ENCODE measurements at places on chromosomes 1 and 21.

- DNase-seq: no peak
Observed at GRCh38 chr21:29604076-29604475, 305.4 kb downstream of the BACH1 start.

DNA sequence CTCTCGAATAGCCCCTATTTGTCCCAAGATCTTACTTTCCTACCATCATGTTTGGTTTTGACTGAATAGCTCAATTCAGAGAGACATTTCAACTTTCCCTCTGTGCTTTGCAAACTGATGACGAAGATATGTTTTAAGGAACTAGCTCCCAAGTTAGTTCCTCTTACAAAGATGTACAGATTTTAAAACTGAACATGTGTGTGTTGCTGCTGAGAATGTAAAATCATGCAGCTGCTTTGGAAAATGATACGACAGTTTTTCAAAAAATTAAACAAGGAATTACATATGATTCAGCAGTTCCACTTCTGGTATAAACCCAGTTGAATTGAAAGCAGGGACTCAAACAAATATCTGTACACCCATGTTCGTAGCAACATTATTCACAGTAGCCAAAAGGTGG, 33.6 kb downstream of the KIF26B start:
- no peak for DNase-seq

GRCh38 chr1:5917281-5917590, 75.0 kb downstream of the NPHP4 start:
- no peak for DNase-seq

GRCh38 chr1:23249787-23250454, 32.6 kb upstream of the HTR1D start:
- DNase-seq: no peak

- DNase-seq: no peak
Observed at GRCh38 chr1:21782349-21782867, 541 bp downstream of the USP48 start.

- no peak for DNase-seq
Observed at GRCh38 chr1:198937231-198938031, 298.6 kb downstream of the PTPRC start.

DNA sequence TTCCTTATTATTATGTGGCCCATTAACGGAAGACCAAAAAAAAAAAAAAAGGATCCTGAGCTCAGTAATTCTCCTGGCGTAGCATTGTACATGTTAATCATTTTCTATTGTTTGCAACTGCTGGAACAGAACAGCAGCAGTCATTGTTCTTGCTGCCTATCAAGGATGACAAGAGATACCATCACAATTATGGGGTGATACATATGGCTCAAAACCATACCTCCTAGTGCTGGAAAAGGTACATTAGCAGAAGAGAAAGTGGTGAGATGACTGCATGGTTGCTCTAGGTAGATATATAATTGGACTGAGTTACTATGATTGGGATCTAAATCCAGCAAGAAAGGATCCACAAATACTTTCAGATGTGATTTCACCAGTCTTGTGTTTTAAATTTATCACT, 13.3 kb upstream of the TLR5 start:
- DNase-seq: no peak

DNA sequence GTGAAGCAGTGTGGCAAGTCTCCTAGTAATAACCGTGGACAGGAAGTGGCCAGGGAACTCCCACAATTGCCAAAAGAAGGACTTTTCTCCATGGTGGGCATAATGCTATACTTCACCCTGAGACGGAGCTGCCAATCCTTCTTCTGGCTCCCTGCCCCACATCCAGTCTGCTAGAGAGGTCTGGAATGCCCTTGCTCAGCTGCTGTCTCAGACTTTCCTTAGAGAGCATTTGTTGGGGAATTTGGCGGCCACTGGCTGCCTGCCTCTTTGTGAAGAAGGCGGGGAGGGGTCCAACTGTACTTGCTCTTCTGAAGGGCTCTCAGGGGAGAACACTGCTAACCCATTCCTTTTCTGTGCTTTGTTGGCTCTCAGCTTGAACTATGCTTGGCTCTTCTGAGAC, 123.7 kb upstream of the EDN2 start:
- DNase-seq: peak; percentile 66

DNA sequence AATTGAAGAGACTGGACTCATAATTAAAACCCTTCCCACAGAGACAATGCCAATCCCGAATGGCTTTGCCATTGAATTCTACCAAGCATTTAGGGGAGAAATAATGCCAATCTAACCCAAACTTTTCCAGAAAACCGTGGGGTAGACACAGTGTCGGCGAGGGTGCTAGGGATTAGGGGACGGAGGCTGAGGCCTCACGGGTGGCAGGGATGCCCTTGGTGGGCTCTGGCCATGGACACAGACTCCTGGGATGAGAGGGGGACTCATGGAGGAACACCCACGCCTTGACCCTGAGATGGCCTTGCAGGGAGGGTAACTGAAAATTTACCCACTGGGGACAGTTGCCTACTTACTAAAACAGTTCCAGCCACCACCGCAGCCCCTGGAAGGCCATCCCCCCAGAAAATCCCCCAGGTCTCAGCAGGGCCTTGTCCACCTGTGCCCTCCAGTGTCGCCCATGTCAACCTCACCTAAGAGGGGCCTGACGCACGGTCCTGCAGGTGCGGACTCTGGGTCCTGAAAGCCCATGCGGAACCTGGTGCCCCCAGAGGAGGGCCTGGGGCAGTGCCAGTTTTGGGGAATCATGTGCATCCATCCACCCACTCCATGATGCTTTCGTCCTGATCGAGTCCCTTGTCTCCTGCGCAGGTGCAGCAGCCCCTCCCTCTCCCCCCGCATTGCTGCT, 1.9 kb downstream of the KRTAP10-5 start:
- peak; percentile 64 for DNase-seq

GRCh38 chr1:44926311-44926781, 60.0 kb downstream of the EIF2B3 start:
- DNase-seq: no peak

DNA sequence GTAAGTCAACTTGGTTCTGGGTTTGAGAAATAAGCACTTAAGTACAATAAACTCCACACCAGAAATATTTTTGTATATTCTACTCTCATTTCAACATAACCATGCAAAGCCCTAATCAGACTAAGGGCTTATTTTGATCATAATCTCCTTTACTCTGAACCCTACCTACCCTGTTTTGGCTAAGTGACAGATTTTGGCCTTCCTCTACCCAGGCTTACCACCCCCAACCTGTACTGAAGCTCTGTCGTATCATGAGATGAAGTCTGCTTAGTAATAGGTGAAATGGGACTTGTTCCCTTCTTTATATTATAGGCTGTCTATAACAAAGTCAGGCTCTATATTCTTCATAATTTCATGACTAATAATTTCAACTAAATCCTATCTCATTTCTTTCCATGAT, 135.5 kb downstream of the RERE start:
- no peak for DNase-seq

DNA sequence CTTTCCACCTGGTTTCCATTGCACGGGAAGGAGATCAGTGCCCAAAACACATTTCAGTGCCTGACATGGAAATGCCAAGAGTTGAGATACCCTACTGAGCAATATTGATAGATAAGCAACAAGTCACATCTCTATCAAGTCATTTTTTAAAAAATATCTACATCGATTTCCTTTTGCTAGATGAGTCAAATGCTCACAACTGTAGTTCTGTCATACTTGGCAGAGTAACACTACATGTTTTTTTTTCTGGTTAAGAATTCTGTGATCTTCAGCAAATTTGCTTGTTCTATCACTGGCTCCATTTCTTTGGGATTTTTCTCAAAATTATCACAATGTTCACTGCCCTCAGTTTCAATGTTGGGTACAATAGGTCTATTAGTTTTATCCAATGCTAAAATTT, 145.4 kb downstream of the ZC3H11B start:
- no peak for DNase-seq

DNA sequence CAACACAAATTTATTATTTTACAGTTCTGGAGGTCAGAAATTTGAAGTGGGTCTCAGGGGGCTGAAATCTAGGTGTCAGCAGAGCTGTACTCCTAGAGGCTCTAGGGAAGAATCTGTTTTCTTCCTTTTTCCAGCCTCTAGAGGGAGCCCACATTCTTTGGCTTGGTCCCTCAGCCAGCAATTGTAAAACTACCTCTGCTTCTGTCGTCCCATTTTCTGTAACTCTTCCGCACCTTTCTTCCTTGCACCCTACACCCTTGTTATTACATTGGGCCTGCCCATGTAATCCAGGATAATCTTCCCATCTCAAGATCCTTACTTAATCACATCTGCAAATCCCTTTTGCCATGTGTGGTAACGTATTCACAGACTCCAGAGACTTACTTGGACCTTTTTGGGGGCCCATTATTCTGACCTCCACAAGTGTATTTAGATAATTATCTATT, 24.8 kb upstream of the THEM4 start:
- no peak for DNase-seq

GRCh38 chr1:207649210-207649753, 4.3 kb downstream of the CR1L start:
- DNase-seq: no peak

GRCh38 chr1:6345009-6345408, 48.6 kb downstream of the ACOT7 start:
- DNase-seq: no peak

DNA sequence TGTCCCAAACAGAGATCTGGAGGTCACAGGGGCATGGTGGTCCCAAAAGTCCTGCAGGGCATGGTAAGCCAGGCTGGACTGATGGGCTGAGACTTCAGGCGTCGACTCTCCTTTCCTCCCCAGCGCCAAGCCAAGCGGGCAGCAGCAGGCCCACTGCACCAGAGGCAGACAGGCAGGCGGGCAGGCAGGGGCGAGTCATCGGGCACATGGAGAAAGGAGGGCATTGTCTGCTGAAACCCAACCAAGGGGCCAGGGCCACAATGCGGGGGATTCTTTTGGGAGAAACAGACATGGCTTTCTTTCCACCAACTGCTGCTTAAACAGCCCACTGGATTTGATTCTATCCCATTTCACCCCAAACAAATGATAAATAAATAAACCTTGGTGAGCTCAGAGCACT, 46.2 kb downstream of the TRABD2B start:
- no peak for DNase-seq

GRCh38 chr1:212242288-212242984, 42.8 kb upstream of the PPP2R5A start:
- DNase-seq: no peak

- no peak for DNase-seq
Observed at GRCh38 chr1:41286992-41287391, 44.9 kb upstream of the SCMH1 start.

DNA sequence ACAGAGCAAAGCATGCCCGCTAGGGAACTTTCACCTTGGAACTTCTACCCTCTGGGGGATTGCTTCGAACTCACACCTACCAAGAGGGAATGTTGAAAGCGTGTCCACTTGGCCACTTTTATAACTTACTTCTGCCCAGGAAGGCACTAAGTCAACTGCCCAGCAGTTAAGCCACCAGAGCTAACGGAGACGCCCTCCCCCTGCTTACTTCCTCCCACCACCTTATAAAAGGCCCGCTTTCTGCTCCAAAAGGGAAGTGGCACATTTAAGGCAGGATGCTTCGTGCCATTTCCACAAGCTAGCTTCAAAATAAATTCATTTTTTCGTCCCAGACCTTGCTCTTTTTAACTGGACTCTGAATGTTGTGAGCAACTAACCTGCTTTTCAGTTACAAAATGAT, 3.2 kb upstream of the AK2 start:
- DNase-seq: no peak

DNA sequence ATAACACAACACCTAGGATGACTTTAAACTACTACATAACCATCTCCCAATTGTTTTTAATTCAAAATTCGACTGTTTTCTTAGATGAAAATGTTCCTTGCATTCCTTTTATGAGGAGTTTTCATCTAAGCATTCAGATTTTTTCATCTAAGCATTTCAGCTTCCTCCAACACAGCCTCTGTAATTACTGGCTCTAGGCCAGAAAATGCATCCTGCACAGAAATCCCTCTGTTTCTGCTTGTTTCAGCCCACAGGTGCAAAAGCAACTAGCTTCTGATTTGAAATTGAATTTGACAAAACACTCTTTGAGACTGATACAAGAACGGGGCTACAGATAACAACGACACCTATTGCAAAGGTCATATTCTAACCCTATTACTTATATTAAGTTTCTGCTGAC, 90.4 kb downstream of the RGS21 start:
- no peak for DNase-seq

- no peak for DNase-seq
Observed at GRCh38 chr1:49424782-49425181, 599.0 kb downstream of the AGBL4 start.

- DNase-seq: no peak
Observed at GRCh38 chr21:44897326-44898010, 23.2 kb downstream of the ITGB2 start.

- DNase-seq: no peak
Observed at GRCh38 chr1:209742409-209743144, 13.3 kb upstream of the TRAF3IP3 start.

- DNase-seq: no peak
Observed at GRCh38 chr1:38208716-38209632, 162.4 kb upstream of the POU3F1 start.

GRCh38 chr1:220956501-220957232, 77.4 kb downstream of the HLX start:
- no peak for DNase-seq

- peak; percentile 51 for DNase-seq
Observed at GRCh38 chr1:170461762-170462384, 70.1 kb upstream of the GORAB start.

GRCh38 chr21:19224090-19224489, 820.5 kb upstream of the TMPRSS15 start:
- no peak for DNase-seq

- no peak for DNase-seq
Observed at GRCh38 chr1:217012659-217013058, 289.4 kb upstream of the ESRRG start.

DNA sequence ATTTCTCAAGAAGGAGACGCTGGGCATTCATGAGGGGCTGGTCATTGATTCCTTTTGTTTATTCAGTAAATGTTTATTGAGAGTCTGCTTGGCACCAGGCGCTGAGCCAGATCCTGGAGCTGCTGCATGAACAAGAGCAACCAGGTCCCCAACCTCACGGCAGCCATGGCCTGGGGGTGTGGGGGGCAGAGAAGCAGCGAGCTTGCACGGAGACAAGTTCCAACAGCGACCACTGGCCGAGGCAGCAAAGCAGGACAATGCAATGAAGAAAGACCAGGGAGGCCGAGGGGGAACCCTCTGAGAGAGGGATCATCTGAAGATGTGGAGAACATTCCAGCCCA, 7.5 kb downstream of the KCNAB2 start:
- peak; percentile 49 for DNase-seq

DNA sequence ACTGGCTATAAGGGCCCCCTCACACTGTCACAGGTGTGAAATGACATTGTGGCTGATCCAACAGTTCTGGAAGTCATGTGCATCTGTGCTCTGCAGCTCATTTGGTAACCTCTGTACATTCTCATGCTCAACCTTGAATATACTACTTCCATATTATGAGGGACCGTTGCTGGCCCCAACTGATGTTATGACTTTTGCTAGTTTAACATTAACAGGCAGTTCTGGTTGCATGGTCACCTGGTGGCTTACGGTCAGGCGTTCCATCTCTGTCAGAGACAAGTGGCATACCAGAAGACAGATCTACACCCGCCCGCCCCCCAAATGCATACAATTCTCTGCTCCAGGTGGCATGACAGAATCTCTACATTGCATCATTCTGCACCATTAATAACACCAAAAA, 6.0 kb upstream of the DIP2A start:
- no peak for DNase-seq

- DNase-seq: no peak
Observed at GRCh38 chr21:38249256-38249655, 7.5 kb upstream of the KCNJ15 start.
